Breast epithelium (tissue), 4 donors: ENCODE measurements at places on chromosomes 3 and 15.

DNA sequence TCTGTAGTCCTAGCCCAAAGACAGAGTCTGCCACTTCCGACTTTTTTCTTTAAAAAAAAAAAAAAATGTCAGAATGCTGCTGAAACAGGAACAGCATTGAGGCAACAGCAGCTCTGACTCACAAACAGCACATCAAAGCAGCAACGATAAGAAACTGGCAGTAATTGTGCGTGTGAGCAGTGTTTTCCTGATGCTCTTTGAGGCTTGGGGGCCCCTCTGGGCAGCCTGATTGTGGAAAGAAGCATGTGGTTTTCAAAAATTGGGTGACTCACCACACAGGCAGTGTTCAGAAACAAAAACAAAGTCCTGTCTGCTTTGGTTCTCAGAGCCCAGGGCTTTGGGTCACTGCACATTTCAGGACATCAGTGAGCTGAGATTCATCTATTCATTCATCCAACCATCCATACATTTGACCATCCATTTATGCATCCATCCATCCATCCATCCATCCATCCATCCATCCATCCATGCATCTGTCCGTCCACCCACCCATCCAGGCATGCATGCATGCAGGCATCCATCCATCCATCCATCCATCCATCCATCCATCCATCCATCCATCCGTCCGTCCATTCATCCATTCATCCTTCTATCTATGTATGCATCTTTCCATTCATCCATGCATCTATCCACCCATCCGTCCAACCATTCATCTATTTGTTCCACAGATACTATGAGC lies 308.4 kb downstream of the RPLP1 start:
- no peak for DNase-seq

DNA sequence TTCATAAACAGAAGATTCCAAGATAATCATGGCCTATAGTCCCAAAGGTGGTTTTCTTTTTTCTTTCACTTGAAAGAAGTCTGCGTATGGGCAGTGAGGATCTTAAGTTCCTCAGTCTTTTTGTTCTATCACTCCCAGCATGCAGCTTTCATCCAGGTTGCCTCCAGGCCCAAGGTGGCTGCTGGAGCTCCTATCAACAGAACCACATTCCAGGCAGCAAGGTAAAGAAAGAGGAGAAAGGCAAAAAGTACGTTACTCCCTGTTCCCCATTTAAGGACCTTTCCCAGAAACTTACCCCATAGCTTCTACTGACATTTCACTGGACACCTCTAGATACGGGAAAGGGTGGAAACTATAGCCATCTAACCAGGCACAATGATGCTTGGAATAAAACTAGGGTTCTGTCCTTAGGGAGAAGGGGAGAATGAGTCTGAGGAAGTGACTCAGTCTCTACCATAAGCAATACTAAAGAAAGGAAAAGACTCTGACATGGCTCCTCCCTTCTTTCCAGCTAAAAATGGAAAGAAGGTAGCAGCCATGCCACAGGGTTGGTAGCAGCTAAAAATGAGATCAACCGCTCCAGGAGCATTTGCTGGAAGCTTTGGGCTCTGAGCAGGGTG lies 313.9 kb upstream of the NR2E3 start:
- DNase-seq, result no peak

DNA sequence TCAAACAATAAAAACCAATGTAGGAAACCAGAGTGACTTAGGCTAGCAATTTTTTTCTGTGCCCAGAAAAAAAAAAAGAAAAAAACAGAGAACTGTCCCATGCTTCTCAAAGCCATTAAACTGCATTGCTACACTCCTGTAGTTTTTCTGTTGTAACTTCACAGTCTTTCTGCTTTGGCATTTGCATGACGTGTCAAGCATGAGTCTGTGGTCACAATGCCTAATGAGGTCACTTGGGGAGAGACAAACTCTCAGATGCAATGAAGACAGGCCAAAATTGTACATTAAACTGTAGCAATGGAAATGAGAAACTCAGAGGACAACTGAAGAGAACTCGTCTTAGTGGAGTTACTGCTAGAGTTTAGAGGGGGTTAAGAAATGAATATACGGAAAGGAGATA lies 30.8 kb downstream of the CCDC80 start:
- no peak for DNase-seq

DNA sequence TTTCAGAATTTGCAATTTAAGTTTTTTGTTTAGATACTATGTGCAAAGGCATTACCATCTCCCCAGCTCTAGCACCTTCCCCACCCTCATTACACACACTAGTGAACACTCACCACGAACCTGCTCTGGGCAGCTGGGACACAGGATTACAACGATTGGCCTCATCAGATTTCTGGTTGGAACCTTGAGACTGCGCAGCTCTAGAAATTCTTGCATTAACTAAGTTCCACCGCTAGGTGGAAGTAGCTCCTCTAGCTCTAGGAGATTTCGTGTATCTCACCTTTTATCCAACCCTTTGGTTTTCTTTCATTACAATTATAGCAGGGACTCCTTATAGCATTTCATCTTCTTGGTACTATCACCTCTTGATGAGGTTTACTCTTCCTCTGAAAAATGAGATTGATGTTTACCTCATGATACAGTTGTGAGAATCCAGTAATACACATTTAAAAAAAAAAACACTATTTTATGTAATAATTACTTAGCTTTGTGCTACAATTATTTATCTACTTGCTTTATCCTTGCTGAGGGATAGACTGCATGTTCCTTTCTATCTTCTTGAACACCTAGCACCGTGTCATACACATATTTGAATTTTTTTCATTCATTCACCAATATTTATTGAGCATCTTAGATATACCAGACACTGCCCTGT lies 28.7 kb upstream of the PLOD2 start:
- DNase-seq, result no peak

GRCh38 chr3:86225461-86225860 lies 765.5 kb downstream of the VGLL3 start:
- DNase-seq, result no peak

GRCh38 chr15:55737373-55737772 lies 5.6 kb downstream of the PRTG start:
- DNase-seq, result no peak

DNA sequence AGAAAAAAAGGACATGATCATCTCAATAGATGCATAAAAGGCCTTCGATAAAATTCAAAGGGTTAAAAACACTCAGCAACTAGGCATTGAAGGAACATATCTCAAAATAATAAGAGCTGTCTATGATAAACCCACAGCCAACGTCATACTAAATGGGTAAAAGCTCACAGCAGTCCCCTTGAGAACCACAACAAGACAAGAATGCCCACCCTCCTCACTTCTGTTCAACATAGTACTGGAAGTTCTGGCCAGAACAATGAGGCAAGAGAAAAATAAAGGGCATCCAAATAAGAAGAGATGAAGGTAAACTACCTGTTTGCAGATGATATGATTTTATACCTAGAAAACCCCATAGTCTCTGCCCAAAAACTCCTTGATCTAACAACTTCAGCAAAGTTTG lies 619.7 kb upstream of the LMCD1 start:
- DNase-seq, result no peak

GRCh38 chr15:92954578-92954977 lies 54.5 kb downstream of the CHD2 start:
- DNase-seq, result no peak

- no peak for DNase-seq
These were observed 55.7 kb upstream of the GATA2 start for GRCh38 chr3:128548426-128549282.

DNA sequence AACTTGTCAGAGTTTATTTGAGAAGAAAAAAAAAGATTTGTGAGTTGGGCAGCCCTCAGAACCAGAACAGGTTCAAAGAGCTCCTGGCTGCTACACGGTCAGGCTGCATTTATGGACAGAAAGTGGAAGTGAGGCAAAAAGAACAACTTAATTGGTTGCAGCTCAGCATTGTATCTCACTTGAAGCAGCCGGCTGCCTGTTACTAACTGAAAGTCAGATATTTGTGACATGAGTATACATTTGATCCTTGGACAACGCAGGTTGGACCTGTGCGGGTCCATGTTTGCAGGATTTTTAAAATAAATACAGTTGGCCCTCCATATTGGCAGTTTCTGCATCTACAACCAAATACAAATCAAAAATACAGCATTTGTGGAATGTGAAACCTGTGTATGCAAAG lies 7.5 kb upstream of the ALDH1L1 start:
- no peak for DNase-seq

DNA sequence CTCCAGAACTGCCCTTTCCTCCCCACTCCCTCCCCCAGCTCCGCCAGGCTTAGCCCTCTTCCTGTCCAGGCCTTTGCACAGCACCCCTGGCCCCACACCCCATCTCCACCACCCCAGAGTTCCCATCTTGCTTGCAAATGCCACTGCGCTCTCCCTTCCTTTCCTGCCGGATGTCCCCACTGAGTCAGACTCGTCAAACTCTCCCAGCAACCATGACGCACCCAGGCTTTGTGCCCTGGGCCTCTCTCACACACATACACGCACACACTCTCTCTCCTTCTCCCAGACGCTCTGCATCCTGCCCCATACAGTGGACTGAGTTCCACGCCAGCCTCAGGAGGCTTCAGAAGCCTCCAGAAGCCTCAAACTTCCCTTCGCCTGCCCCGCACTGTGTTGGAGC lies 2.8 kb upstream of the CCDC9B start:
- DNase-seq, result no peak

GRCh38 chr3:122353215-122353614 lies 28.2 kb downstream of the CSTA start:
- peak; percentile 50 for DNase-seq

DNA sequence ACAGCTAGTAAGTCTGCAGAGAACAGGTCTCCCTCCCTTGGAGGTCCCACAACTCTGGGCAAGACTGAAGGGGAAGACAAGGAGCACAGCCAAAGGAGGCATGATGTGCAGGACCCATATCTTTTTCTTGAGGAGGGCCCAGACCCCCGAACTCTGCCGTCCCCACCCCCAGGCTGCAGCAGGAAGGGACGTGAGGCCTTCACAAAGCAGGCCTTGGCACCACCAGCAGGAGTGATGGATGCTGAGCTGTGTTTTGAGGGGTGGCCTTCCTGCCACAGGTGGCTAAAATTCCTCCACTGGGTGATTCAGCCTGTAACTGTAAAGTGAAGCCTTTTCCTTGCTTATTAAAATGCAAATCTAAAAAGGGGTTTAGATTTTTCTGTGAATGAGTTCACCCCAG lies 8.6 kb downstream of the PLA2G4D start:
- DNase-seq, result no peak

- no peak for DNase-seq
These were observed 25.6 kb upstream of the ALDH1L1 start for GRCh38 chr3:126205717-126206655.

- DNase-seq, result no peak
These were observed 5.2 kb downstream of the OPA1 start for GRCh38 chr3:193598202-193598601.

DNA sequence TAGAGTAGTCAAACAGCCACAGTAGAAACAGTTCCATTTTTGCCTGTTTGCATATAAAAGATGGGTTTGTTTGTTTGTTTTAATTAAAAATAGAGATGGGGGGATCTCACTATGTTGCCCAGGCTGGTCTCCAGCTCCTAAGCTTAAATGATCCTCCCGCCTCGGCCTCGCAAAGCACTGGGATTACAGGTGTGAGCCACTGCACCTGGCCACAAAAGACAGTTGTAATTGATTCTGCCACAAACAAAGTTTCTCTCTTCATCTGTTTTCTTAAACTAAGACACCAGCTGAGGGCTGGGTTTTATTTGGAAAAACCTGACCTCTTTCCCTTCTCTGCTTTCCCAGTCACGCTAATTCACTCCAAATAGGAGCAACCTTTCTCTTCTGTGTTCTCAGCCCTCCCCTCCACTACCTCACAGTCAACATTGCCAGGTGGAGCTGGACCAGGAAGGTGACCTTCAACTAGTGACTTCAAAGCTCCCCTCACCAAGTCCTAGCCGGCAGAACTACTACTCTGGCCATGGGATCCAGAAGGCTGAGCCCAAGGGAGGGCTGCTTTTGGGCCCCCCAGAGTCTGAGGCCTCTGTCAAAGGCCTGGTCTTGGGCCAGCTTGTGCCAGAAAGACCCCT lies 1.5 kb upstream of the IDH2 start:
- DNase-seq, result no peak

DNA sequence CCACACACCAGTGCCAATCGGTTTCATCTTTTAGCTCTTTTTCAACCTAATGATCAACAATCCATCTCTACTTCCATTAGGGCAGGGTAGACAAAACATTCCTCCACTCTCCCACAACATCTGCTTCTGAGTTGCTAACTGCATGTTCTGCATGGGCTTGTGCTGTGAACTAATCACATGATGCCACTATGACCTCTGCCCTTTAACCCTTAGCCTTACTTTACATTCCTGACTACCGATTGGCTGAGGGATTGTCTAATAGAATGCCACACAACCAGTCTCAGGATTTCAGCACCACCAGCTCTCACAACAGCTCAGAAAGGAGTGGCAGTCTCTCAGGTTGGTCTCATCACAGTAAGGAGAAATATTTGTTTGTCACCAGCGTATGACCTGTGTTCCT lies 562.8 kb downstream of the ROBO2 start:
- DNase-seq, result no peak

DNA sequence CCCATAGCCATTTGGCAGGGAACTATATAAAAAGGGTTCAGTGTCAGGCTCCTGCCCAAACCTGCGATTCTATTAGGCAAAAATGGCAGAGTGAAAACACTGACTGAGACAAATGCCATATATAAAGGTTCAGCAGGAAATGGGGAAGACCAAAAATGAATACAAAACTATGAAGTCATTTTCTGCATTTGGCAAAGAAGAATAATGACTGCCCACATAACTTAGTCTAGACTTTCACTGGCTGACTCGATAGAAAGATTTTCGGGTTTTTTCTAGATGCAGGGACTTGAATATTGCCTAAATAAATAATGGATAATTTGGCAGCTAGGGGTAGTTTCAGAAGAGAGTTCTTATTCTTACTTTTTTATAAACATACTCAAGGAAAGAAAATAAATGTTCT lies 178.0 kb downstream of the TPRG1 start:
- DNase-seq, result no peak

- DNase-seq, result no peak
These were observed 231.3 kb upstream of the ARHGEF26 start for GRCh38 chr3:153889905-153890334.
